ENCODE measurements at places on chromosomes 7 and 10.

DNA sequence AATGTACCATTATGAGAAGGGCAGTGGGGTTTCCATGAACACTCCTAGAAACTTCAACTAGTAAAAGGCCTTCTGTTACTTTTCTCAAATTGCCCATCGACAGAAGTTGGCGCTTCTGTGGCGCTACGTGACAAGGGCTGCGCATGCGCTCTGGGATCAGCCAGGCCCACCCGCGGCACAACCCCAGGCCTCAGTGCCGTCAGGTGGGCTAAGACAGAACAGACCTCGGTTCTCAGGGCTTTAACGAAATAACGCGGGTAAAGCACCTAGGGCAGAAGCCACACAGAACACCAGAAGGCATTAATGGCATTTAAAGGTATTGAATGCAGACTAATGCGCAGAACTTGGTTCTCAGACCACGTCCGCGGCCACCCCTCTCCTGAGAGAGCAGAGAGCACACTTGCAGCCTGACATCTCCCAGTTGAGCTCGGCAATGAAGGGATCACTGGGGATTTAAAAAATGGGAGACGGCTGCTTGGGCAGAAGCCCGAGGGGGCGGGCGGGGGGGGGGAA is 67.6 kb upstream of the CTNNA3 start:
- DNase-seq = peak; percentile 66

DNA sequence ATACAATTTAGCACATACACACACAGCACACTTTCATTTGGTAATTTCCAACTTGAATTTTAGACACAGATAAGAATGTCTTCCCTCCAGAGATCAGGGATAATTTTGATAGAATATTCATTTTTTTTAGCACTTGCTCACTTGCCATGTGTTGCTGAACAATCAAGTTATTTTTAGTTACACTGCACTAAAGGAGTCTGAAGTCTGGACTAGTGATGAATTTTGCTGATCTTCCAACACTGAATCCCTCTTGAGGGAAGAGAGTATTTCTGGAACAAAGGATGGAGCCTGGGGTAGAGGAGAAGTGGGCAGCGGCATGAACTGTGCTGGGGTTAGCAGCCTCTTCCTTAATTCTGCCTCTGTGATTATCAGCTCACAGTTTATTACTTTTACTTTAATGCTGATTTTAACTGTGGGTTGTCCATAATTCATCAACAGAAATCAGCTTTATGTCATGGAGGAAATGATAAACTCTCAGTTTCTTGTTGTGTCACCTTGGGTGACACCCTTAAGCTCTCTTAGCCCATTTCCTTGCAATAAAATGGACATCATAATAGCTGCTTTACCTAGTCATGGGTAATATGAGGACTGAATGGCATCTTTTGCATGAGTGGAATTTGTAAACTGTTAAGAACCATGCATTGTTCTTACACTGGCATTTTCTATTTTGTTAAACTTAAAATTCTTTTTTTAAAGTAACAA is 32.1 kb downstream of the SGPL1 start:
- DNase-seq = no peak

DNA sequence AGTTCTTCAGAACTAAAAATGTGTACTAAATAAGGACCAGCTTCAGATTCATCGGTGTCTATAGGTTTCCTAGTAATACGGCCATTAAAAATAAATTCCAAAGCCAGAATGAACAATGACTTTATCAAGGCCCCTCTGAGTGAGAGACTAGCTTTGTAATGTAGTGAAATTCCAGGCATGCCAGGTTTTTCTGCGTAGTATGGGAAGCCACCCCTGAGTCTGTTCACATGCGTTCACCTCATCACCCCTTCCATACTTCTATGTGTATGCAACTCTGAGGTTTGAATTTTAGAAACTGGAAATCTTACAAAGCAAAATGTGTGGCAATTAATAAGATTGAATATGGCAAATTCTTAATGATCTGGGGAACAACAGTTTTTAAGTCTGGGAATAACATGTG is 24.5 kb downstream of the RNF32 start:
- DNase-seq = no peak

DNA sequence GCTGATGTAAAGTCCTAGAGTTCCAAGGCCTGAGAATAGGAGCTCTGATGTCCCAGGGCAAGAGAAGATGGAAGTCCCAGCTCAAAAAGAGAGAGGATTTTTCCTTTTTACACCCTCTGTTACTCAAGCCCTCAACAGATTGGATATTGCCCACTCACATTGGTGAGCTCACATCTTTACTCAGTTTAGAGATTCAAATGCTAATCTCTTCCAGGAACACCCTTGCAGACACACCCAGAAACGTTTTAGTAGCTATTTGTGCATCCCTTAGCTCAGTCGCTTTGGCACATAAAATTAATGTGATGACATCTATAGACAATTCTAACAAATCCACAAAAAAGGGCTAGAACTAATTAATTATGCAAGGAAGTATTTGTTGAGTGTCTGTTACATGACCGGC is 27.1 kb downstream of the ARMC3 start:
- DNase-seq = no peak

DNA sequence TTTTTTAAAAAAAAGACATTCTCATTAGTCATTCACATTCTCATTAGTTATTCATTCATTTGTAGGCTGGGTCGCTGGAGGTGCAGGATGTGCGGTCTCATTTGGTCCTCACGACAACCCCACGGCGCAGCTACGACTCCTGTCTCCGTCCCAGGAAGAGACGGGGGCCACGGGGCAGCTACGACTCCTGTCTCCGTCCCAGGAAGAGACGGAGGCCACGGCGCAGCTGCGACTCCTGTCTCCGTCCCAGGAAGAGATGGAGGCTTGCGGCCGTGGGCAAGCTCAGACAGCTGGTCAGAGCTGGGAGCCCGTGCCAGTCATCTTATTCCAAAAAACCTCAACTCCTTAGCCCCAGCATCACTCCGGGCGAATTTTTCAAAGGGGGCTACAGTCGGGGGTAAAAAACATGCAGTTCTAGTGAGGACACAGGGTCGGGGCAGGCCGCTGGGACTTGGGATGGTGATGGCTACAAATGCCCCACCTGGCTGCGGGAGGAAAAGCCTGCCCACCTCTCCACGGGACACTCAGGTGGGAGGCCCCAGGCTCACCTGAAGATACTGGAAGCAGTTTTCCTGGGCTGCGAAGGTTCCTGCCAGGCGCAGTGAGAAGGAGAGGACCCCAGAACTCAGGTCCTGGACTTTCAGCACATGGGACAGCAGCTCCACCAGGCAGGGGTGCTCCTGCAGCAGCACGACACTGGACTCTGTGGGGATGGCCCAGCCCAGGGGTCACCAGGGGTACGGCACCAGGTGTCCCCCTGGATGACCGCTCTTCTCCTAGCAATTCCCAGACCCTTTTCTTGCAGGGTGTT is 8.3 kb downstream of the BRAT1 start:
- DNase-seq = no peak

DNA sequence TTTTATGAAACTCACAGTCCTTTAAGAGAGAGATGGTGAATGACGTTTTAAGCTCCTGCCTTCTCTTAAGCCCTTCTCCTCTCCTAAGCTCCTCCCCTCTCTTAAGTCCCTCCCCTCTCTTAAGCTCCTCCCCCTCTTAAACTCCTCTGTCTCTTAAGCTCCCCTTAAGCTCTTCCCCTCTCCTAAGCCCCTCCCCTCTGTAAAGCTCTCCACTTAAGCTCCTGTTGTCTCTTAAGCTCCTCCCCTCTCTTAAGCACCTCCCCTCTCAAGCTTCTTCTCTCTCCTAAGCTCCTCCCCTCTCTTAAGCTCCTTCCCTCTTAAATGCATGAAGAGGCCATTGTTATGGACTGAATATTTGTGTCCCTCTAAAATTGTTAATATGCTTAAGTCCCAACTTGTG is 1180.6 kb upstream of the AUTS2 start:
- no peak for DNase-seq

DNA sequence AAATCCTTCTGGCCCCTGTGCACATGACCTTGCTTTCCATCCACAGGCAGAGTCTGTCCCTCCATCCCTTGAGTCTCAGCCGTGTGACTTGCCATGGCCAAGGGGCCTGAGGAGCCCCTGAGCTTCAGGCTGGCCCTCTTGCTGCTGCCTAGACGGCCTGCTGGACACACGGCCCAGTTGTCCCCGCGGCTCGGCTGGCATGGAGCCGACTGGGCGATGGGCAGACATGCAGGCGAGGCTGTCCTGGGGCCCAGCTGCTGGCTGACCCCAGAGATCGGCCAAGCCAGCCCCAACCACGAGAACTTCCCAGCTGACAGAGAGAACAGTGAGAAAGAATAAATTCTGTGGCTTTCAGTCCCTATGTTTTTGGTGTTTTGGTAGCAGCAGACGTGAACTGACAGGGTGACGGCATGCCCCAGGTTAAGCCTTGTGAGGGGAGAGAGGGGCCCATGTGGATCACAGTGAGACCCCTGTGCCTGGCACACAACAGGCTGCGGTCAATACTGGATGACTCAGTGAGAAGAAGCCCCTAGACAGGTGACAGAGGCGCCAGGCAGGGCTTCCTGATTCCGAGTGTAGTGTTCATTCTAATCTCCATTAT is 11.7 kb downstream of the PRKAG2 start:
- DNase-seq = no peak

DNA sequence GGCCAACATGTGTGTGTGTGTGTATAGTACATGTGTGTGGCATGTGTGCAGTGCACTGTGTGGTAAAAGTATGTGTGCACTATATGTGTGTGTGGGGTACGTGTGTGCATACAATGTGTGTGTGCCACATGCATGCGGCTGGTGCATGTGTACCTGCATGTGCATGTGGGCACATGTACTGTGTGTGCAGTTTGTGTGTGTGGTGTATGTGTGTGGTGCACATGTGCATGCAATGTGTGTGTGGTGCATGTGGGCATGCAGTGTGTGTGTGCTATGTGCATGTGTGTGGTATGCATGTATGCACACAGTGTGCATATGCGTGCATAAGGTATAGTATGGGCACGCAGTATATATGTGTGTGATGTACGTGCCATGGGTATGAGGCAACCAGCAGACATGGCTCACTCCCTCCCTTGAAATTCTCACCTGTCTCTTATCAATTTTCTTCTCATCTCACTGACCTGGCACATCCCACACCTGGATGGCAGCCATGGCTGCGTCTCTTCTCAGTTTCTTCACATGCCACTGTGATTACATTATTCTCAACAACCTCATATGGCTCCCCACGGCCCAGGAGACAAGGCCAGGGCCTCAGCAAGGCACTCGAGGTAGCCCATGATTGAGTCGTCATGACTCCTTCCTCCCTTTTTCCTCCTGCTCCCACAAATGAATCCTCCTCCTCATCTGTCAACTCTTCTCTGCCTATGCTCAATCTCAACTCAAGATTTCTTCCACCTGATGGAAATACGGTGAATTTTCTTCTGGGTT is 57.0 kb downstream of the NUDCD3 start:
- no peak for DNase-seq

DNA sequence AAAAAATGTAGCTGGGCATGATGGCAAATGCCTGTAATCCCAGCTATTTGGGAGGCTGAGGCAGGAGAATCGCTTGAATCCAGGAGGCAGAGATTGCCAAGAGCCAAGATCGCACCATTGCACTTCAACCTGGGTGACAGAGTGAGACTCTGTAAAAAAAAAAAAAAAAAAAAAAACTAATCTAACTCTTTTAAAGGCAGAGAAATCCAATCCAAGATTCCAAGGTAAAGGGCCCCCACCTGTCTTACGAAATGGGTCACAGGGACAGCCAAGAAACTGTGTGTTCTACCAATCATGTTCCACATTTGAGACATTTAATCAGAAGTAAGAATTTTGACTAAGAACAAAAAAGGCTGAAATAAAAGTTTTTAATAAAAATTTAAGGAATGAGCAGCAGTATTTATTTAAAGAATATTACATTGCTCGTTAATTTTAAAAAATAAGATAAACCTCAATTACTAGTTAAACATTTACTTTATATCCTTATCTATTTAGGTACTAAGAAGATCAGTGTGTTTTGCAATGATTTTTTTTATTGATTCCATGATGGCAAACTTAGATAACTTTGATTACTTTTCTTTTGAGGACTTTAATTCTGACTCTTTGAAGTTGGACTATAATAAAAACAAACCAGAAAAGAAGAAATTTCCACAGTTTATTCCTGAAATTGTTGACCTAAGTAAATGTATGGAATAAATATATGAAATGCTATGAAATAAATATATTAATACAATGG is 6.7 kb upstream of the OAT start:
- DNase-seq = no peak

GRCh38 chr7:131067220-131067619 is 260.5 kb upstream of the MKLN1 start:
- DNase-seq = no peak

Measured in stimulated activated CD8-positive, alpha-beta memory T cell treated with anti-CD3 and anti-CD28 coated beads, Interleukin-4, amount 100 ng/mL, for 24 hours (primary cell).